ENCODE measurements at places on chromosomes 2 and 18.

- no peak for DNase-seq
Observed at GRCh38 chr2:184336688-184337087, 261.6 kb upstream of the ZNF804A start.

DNA sequence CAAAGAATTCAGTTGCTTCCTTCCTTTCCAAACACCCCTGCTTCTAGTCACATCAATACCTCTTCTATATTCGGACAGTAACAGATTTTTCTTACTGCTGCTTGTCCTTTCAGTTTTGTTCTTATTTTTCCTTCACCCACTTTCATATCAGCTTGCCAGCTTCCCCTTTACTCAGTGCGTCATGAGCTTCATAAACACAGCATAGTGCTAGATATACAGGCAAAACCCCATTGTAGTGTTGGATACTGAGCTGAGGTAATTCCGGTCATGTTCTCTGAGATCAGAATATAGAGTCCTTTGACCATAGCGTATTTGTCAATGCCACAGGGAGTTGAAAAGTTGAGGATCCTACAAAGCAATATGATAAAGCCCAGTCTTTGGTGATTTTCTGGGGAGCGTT is 2.4 kb downstream of the FARP2 start:
- no peak for DNase-seq

- no peak for DNase-seq
Observed at GRCh38 chr2:204497855-204498254, 47.4 kb upstream of the PARD3B start.

GRCh38 chr2:18932853-18933252 is 343.5 kb upstream of the NT5C1B start:
- no peak for DNase-seq

DNA sequence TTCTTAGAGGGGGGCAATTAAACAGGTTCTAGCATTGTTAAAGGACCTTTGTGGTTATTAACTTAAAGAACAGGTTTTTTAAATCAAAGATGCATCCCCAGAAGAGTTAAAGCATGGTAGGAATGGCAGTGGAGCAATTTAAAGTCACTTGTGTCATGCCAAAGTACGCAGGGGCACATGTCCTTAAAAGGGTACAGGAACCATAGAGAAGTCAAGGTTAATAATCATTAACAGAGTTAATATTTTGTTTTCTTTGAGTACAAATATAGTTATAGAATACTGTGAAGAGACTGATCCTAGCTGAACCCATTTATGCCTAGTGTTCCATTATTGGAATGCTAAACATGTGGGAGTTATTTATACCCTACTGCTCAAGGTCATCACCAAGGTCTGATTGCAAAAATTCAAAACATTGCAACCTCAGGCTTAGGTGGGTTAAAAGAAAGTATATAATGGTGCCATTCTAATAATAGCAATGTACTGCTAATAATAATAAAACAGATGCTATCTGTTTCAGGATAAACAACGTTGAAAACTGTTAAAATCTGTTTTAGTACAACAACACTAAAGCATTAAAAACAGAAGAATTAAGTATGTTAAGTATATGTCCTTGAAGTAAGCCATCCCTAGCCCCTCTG is 216.0 kb downstream of the MYO3B start:
- no peak for DNase-seq
